ENCODE measurements at places on chromosomes 1 and 21.

GRCh38 chr1:186925881-186926669 lies 97.3 kb downstream of the PLA2G4A start:
- DNase-seq = peak; percentile 46

GRCh38 chr1:236175642-236176336 lies 33.5 kb downstream of the GPR137B start:
- DNase-seq = no peak

GRCh38 chr1:30986755-30987154 lies 78.2 kb upstream of the SDC3 start:
- DNase-seq = no peak

DNA sequence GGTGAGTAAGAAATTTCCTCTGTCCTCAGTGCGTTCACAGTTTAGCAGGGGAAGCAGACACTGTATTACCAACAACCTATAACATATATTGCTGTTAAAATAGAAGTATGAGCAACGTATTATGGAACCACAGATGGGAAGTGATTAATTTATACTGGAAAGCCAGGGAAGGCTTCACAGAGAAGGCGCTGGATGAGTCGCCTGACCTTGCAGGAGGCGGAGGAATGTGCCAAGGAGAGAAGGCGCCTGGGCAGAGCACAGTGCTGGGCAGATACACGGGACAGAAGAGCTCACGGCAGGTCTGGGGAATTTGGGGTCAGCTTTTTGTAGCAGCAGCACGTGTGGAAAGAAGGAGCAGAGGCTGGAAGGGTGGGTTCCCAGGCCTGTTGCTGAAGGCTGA lies 116.3 kb downstream of the DHRS3 start:
- DNase-seq = no peak

GRCh38 chr21:42199868-42200463 lies 19.0 kb upstream of the ABCG1 start:
- no peak for DNase-seq

DNA sequence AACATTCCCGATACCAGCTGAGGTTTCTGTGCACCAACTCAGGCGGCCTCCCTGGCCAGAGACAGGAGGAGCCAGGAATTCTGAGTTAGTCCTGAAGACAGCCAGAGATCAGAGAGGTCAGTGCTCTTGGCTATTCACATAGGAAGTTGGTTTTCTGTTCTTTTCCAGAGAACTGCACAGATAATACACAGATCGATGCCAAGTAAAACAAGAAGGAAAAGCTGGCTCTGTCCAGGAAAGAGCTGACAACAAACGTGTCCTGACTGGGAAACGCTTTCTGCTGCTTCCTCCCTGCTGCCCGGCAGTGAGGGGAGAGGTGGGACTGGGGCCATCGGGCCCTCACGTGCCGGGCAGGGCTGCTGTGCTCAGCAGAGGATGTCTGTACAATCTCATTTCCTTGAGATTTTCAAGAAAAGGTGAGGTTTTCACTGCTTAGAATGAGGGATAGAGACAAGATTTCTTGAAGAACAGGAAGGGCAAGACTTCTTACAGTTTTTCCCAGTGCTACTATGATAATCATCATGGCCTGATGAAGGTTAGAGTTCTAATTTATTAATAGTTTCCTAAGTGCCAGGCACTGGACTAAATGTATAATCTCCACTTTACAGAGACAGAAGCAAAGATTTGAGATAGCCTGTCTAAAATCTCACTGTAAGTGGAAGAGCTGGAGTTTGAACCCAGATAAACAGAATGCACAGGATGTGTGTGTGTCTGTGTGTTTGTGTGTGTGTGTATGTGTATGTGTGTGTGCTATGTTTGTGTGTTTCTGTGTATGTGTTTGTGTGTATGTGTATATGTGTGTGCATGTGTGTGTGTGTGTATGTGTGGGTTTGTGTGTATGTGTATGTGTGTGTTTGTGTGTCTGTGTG lies 211.0 kb upstream of the RAB4A start:
- peak; percentile 59 for DNase-seq

- no peak for DNase-seq
Observed at GRCh38 chr1:153627715-153628626, at the start of gene S100A1. Gene S100A1, plus strand, starts transcription at chr1:153628434. Its CDS starts 2,088 bp downstream, at chr1:153630522.

GRCh38 chr1:175918364-175918801 lies 175.0 kb upstream of the TNR start:
- DNase-seq = no peak

GRCh38 chr1:204564835-204565234 lies 48.6 kb downstream of the MDM4 start:
- DNase-seq = no peak

GRCh38 chr1:46065405-46065804 lies 67.0 kb downstream of the PIK3R3 start:
- peak; percentile 25 for DNase-seq

GRCh38 chr21:26394341-26394740 lies 178.7 kb downstream of the CYYR1 start:
- DNase-seq = no peak

DNA sequence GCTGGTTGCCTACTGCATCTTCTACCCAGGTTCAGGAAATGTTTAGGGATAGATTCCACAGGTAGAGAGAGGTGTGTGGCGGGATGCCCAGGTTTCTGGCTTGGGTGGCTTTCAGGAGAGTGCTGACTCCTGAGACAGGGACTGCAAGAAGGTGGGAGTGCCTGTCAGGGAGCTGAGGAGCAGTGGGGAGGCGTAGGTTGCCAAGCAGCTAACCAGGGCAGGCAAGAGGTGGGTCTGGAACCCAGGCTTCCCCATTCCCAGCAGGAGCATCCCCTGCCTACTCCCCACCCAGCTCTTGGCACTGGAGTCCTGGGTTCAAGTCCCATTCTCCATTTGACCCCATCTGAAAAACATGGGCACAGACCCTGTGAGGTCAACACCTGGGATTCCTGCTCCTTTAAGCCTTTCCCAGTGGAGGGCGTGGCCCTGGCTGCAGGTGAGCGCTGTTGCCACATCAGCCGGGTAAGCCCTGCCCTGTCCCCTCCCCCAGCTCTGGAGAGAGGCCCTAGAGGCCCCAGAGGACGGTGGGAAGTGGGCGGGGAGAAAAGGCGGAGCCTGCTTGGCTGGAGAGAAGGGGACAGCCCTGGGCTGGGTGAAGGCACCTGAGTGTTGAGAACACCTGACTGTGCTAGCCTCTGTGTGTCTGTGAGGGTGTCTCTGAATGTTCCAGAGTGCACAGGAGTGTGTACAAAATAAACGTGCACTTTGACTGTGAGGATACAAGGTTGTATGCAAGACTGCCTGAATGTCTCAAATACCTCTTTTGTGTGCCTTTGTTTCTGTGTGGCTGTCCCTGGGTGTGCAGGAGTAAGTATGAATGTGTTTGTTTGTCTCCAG lies 14.0 kb upstream of the SYNC start:
- peak; percentile 77 for DNase-seq

- DNase-seq = no peak
Observed at GRCh38 chr1:193321242-193321840, 134.9 kb upstream of the B3GALT2 start.

GRCh38 chr1:31904339-31905092 lies 33.7 kb downstream of the PTP4A2 start:
- DNase-seq = no peak

GRCh38 chr1:15276691-15277446 lies 29.8 kb downstream of the FHAD1 start:
- DNase-seq = no peak

DNA sequence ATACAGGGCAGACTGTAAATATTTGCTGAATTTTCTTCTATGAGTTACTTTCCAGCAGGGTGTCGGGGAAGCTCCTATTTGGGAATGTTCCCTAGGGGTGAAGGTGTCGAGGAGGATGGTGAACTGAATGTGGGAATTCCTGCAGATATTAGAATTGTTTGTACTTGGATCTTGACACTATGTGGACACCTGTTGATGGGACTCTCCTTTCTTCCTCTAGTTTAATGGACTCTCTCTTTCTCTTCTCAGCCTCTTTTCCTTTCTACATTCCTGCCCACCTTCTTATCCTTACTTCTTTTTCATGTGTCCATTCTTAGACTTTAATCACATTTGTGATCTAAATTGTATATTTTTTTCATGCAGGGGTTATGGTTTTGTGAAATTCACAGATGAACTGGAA lies 14.0 kb downstream of the TRNAU1AP start:
- no peak for DNase-seq

- no peak for DNase-seq
Observed at GRCh38 chr1:244713332-244713731, 60.4 kb downstream of the DESI2 start.

- peak; percentile 3 for DNase-seq
Observed at GRCh38 chr1:89310505-89310904, 37.8 kb upstream of the GBP5 start.

- no peak for DNase-seq
Observed at GRCh38 chr1:155471026-155471425, 91.6 kb downstream of the ASH1L start.

DNA sequence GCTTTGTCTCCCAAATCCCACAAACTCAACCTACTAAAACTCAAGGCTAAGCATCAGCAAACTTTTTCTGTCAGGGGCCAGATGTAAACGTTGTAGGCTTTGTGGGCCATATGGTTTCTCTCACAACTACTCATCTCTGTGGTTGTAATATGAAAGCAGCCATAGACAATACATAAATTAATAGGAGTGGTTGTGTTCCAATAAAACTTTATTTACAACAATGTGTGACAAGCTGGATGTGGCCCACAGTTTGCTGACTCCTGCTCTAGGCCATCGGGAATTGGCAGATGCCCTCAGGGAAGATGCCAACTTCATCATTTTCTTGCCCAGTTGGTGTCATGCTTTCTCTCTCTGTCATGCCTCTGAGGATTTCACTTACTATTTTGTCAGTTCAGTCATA lies 17.5 kb upstream of the ERRFI1 start:
- no peak for DNase-seq

DNA sequence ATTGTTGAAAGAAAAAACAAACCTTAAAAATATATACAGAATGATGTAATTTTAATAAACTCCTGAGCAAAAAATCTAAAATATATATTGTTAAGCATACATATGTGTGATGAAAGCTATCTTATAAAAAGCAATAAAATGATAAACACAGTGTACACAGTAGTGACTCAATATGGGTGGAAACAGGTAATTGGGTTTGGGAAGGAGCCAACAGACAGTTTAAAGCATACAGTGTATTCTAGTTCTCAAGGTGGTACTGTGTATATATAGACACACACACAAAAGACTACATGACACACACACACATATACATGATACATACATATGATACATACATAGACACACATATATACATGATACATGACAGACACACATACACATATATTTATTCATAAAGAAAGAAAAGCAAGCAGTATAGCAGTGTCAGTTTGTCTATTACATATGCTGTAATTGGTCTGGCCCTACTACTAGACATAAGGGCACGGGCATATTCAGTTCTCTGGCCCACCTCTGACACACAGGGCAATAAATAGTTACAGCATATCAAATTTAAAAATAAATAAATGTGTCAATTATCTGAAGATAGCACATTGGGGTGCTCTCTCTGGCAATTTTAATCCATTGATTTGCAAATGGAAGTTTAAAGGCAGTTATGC lies 330.2 kb downstream of the S1PR1 start:
- DNase-seq = no peak

DNA sequence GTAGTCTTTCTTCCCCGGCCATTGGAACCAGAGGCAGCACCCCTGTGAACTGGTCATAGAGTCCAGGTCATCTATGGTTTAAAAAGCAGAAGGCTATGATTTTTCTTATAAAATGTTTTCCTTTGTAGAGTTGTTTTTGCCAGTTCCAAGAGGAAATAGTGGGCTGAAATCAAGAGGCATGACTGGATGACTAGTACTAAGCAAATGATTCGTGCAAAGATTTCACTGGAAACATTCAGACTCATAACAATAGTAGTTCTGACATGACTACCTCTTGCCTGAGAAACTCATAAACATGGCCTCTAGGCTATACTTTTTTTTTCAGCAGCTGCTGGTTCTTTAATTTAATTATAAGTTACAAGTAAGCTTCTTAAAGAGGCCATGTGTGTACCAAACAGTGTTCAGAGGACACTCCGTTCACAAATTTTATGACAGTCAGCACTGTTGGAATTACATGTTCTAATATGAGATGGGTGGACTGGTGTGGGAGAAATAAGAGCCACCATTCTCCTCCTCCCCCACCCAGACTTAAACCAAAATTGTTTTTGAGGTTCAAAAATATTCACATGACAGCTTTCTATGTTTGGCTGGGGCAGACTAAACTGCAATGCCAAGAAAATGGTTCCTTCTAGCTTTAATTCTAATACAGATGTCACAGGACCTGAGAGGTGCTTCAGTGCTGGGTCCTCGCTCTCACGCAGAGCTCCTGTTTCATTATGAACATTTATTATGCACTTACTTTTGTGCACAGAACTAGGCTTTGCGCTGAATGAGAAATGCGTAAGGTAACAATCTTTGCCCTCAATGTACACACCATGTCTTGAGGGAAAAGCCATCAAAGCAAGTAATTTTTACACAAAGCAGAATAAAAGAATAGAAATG lies 147.5 kb downstream of the ZC3H11B start:
- DNase-seq = no peak

- peak; percentile 54 for DNase-seq
Observed at GRCh38 chr1:8217011-8217711, 100.8 kb upstream of the SLC45A1 start.

- DNase-seq = no peak
Observed at GRCh38 chr21:46372014-46372485, 48.1 kb downstream of the PCNT start.

DNA sequence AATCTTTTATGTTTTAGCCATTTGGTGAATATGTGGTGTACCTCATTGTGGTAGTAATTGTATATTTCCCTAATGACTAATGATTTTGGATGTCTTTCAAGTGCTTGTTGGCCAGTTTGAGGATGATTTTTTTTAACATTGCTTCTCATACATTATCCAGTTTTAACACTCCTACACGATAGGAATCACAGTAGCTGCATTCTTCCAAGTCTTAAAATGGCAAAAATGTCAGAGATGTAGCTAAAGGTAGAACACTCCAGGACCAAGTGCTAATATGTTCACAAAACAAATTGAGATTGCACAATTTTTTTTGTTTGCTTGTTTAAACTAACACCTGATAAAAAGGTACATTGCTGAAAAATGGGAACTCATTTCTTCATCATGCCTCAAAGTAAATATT lies 11.7 kb downstream of the USP25 start:
- DNase-seq = no peak

DNA sequence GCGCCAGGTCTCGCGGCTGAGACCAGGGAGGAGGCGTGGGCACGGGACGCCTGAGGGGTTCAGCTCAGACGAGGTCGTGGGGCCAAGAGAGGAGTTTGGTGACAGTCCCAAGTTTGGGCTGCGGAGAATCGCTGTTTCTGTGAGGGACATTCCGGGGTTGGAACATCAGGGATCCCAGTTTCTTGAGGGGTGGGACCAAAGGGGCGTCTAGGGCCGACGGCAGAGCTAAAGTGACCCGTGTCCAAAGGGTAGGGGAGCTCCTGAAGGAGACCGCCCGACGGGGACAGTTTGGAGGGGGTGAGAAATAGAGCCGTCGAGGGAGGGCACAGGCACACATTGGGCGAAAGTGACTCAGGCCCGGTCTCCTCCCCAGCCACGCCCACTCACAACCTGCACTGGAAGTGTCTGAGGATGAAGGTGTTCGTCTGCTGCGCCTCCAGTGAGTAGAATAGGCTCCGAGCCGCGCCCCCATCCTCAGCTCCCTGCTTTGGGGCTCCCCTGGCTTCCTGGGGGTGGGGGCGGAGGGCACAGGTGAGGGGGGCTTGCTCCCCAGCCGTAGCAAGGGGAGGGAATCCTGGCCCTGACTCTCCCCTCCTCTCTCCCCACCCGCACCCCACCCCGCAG lies 7.0 kb downstream of the EFNA3 start:
- peak; percentile 66 for DNase-seq
